Stimulated activated CD4-positive, alpha-beta T cell treated with anti-CD3 and anti-CD28 coated beads, Interleukin-1b, Interleukin-23, amount 100 ng/mL, for 1 hour (primary cell): ENCODE measurements at places on chromosomes 1 and 21.
A peak's percentile ranks its signal among the peaks of the same experiment; 100 is the strongest.

- DNase-seq, result peak; percentile 11
These were observed 2.6 kb downstream of the PRDM2 start for GRCh38 chr1:13702425-13703127.

DNA sequence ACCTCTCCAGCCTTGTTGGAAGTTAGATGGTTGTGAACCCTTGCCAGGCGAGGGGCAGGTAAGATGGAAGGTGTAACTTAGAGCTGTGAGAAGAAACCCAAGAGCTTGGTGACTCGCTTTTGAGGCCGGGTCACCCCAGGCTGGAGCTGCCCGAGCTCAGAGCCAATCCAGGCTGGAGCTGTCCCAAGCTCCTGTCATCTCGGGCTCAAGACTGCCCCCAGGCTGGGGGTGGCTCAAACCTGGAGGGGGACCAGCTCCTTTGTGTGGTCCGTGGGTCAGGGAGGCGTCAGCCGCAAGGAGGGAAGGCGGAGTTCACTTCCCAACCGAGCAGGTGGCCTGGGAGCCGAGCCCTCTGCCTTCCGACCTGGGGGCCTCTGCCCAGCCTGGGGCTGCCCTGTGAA lies 2.0 kb downstream of the HUNK start:
- no peak for DNase-seq

- DNase-seq, result no peak
These were observed 732.3 kb downstream of the NCAM2 start for GRCh38 chr21:21730512-21730911.

DNA sequence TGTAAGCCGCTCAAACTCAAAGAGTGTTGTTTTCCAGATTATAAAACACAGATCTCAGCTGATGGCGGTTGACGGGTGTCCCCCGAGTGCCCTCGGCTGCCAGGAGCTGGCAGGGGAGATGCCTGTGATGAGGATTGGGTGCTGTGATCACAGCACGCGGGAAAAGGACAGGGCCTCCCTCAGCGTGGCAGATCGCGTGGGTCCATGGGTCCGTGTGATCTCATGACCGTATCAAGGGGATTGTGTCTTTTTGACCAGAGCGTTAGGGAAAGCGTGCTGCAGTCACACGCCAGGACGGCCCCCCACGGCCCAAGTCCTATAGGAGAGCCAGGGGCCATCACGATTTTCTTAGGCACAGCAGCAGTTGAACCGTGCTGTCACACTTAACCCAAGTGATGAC lies 51.9 kb downstream of the PDE9A start:
- no peak for DNase-seq

DNA sequence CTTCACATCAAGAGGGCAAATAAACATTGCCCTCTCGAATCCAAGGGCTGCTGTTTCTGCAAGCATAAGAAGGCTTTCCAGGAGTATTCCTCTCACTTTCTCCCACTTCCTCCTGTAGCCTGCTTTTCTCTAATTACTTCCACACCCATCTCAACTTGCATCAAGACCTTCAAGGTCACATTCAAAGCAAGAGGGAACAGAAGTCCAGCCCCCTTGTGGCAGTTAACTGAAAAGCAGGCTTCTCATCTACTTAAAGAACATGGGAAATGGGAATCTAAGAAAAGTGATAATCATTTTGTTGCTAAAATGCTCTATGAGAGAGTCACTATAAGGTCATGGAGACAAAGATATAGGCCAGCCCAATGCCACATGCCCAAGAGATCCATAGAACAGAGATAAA lies 874.4 kb downstream of the KCNT2 start:
- DNase-seq, result no peak
